Stimulated activated CD8-positive, alpha-beta memory T cell treated with anti-CD3 and anti-CD28 coated beads, Interleukin-15, amount 100 ng/mL, for 48 hours (primary cell): ENCODE measurements at places on chromosomes 2 and 18.

DNA sequence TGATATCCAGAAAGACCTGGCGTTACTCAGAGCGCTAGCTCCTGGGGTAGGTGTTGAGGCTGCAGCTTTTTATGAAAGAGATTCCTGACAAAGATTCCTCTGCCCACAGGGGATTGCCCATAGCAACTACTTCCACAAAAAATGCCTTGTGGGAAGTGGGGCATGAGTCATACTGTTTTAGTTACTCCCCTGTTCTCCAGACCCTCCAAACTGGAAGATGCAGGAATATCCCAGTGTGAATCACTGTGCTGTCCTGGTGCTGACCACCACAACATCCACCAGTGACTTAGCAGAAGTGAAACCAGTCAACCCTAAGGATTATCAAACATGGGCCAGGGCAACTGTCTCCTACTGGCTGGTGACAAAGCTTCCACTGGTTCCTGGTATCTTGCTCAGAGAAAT is 61.8 kb downstream of the CDH2 start:
- DNase-seq = no peak

DNA sequence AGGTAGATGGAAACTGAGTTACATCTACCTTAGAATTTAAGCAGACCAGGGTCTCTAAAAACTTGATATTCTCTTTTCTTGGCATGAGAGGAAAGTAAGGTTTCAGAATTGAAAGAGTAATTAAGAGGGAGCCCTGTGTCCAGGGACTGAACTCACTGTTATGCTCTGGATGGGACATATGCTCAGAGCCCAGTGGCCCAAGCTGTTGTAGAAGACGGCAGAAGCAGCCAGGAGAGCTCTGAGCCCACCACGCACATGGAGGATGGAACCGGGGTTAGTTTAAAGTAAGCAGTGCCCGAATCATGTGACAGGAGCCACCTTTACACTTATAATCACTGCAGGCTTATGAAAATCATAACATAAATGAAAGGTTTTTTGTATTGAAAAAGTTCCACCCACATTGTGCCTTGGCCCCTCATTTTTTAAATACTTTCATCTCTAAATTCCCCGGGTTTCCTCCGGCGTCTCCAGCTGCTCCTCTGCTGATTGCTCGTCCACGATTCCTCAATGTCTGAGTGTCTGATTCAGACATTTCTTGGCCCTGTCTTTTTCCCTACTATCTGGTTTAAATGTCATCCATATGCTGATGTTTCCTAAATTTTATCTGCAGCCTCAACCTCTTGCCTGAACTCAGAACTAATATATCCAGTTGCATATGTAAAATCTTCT is 36.1 kb upstream of the SPTBN1 start:
- no peak for DNase-seq

DNA sequence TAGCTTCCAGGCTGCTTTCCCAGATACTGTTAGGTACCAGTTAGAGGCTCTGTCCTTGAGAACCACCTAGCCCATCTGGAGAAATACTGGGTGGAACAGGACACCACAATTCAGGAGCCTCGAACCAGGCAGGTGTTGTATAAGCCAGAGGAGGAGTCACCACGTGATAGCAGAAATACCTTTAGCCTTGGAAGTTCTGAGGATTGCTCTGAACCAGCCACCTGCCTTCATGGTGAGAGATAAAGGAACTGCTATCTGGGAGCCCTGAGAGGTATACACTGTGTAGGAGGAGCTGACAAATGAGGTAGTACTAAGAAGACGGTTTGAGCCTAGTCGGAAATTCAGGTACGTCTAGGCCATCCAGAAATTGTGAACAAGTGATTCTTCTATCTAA is 7.6 kb upstream of the GPBAR1 start:
- DNase-seq = no peak

DNA sequence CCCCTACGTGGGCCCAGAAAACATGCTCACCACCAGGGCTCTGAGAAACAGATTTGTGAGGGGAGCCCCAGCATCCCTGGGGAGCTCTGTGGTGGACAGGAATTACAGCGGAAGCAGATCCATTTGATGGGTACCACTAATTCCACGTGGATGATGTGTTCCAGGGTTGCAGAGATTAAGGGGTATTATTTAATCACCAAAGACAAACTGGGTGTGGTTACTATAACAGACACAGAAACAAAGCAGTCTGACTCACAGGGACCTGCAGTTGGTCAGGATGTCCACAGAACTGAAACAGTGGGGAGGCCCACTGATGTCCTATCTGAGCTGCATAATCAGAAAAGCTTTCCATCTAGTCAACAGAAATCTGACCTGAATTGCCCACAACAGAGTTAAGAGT is 65.8 kb downstream of the PSMG2 start:
- DNase-seq = no peak

GRCh38 chr2:15177103-15177502 is 384.0 kb downstream of the NBAS start:
- peak; percentile 66 for DNase-seq

DNA sequence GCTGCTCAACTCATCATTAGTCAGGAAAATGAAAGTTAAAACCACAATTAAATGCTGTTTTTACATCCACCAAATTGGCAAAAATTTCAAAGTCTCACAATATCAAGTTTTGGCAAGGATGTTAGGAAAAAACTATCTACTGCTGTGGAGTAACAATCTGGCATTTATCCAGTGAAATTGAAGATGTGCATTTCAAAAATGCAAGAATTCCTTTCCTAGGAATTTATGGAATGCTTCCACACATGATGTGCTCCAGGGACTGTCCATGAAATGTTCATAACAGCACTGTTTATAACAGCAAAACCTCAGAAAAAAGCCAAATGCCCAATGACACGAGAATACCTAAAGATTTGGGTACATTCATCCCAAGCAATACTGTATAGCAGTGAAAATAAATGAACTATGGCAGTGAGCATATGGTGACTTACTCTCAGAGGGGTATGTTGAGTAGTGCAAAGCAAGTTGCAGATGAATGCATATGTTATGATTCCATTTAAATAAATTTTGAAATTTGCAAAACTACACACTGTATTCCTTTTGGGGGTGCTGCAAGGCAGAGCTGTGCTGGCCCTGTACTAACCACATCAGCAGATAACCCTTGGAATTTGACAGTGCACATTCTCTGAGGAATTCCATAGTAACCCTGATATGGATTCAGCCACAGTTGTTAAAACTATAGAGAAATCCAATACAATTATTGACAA is 41.3 kb upstream of the GYPC start:
- DNase-seq = no peak
